GM19239 (cell line): ENCODE measurements at places on chromosomes 2 and 18.
A peak's percentile ranks its signal among the peaks of the same experiment; 100 is the strongest.

- no peak for DNase-seq
Observed at GRCh38 chr2:64587561-64587960, 63.4 kb downstream of the AFTPH start.

DNA sequence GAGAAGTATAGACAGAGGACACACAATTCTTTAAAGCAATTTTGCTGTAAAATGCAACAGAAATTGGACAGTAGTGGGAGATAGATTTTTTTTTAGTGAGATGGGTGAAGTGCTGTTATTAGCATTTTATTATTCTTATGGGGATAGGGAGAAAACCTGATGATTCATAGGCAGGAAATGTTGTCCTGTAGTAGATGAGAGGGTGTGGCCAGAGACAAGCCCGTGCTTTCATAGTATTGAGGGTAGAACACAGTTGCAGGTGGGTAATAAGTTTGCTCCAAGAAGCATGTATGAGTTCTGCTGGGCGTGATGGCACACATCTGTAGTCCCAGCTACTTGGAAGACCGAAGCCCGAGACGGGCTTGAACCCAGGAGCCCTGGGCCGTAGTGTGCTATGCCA lies 128.3 kb upstream of the ARHGAP28 start:
- no peak for DNase-seq

DNA sequence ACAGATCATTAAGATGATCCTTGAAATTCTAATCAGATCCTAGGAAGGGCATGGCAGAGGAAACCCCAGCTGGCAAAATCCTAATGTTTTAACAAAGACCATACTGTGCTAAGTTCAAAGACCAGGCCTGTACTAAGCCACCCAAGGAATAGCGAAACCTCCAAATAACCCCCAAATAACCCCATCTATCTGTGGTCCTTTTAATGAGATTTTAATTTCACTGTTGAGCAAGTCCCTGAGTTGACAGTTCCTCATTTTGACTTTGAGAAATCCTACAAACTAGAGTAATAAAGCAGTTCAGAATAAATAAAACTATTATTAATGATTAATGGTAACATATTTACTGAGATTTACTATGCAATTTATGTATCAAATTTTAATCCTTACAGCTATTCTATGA lies 259.8 kb downstream of the STK39 start:
- no peak for DNase-seq

- no peak for DNase-seq
Observed at GRCh38 chr18:11305507-11305906, 156.1 kb upstream of the PIEZO2 start.

DNA sequence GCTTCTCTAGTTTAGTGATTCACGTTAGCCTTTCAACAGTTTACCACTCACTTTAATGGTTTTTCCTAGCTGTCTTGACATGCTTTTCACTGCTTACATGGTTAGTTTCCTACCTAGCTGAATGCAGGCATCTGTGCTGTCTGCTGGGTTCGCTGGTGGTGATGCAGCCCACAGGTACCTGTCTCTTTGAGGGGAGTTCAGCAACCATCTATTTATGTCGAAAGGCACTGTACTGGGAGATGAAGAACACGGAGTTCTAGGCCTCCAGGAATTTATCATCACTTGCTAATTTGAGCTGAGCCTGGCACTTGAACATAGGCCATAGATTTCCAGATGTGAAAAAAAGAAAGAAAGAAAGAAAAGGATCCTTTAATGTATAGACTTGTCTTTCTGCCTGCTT lies 148.5 kb downstream of the NEDD4L start:
- no peak for DNase-seq

GRCh38 chr18:24181806-24182205 lies 42.9 kb downstream of the CABYR start:
- DNase-seq: no peak

GRCh38 chr2:53516650-53517049 lies 251.0 kb upstream of the CHAC2 start:
- DNase-seq: no peak

DNA sequence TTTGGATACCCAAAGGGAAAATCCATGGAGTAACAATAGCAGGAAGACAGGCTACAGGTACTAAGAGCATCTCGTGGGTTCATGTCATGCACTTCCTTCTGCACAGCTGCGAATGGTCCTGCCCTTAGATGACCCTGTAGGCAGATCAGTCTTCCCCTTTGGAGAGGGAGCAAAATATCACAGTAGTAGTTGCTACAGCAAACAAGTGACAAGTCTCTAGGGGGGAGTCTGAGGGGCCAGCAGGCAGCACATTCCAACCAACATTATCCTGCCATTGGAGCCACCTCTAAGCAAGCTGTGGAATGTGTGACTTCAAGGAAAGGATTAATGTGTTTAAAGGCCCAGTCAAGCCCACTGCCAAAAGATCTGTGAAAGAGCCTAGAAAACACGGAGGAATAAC lies 273.2 kb upstream of the PARD3B start:
- DNase-seq: no peak

DNA sequence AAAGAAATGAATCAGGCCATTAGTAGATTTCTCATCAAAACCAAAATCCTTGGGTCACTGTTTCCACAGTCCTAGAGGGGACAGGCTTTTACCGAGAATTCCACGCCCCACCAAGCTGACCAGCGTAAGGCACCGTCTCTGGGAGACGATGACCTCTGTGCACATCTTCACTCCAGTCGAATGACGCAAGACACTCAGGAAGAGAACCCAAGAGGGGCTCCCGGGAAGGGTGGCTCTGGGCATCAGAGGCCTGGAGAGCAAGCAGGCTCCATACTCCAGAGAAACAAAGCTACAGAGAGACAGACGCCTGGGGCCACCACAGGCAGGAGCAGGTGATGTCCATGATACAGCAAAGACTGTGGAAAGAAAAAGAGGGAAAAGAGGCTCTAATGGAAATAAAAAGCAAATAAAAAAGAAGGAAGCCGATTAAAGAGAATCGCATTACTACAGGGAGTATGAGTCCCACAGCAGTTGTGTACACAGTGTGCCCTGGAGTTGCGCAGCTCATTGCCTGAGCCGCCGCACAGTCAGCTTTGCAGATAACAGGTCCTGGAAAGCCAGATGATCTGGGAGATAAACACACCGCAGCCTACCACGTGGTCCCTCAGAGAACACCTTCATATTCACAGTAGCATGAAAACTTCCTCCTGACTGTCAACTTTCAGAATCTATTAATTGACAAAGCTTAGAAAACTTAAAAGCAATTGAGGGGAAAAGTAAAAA lies 572.7 kb upstream of the SALL3 start:
- no peak for DNase-seq

- peak; percentile 23 for DNase-seq
Observed at GRCh38 chr2:9207641-9208311, 1.2 kb downstream of the ASAP2 start.

GRCh38 chr2:23617811-23618215 lies 232.8 kb downstream of the KLHL29 start:
- no peak for DNase-seq

- DNase-seq: no peak
Observed at GRCh38 chr2:217979151-217979811, 23.5 kb downstream of the TNS1 start.

DNA sequence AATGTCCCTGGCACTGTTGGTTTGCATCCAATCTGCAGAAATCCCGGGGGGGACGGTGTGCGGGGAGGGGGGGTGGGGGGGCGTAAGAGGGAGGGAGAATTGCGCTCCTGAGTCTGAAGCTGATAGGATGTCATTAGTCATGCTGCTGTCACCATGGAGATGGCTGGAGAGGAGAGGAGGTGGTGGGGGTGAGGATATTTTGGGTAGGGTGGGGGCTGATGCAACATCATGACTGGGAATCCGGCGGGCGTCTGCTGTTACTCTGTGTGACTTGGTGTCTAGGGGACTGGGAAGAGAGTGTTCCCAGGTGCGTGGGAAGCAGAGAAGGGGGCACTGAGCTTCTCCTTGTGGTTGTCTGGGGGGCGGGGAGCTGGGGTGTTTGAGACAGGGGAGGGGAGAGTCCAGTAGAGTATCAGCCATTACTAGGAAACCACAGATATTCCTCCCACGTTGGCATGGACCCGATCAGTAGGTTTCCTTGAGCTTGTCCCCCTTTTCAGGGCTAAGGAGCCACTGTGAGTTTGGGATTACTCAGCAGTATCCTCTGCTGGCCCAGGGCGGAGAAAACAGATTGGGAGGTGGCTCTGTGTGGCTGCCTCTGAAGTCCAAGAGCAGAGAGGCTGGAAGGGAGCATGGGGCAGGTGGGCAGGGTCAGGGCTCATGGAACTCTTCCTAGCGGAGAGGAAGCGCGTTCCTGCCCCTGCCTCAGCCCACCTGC lies 18.9 kb downstream of the TET3 start:
- no peak for DNase-seq

- DNase-seq: no peak
Observed at GRCh38 chr18:40653682-40654081, 1301.4 kb upstream of the PIK3C3 start.

GRCh38 chr2:202822411-202822810 lies 49.2 kb downstream of the ICA1L start:
- DNase-seq: no peak

DNA sequence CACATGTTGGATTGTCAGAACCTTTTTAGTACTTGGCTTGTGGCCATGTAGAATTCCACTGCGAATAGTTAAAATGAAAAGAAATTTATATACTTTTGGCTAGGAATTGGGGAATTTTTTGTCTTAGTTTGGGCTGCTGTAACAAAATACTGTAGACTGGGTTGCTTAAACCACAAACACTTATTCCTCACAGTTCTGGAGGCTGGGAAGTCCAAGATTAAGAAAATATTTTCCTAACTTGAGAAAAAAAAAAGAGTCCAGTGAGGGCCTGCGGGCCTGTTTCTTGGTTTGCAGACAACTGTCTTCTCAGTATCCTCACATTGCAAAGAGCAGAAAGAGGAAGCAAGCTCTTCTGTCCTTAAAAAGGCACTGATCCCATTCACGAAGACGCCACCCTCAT lies 81.9 kb downstream of the CD226 start:
- DNase-seq: no peak

DNA sequence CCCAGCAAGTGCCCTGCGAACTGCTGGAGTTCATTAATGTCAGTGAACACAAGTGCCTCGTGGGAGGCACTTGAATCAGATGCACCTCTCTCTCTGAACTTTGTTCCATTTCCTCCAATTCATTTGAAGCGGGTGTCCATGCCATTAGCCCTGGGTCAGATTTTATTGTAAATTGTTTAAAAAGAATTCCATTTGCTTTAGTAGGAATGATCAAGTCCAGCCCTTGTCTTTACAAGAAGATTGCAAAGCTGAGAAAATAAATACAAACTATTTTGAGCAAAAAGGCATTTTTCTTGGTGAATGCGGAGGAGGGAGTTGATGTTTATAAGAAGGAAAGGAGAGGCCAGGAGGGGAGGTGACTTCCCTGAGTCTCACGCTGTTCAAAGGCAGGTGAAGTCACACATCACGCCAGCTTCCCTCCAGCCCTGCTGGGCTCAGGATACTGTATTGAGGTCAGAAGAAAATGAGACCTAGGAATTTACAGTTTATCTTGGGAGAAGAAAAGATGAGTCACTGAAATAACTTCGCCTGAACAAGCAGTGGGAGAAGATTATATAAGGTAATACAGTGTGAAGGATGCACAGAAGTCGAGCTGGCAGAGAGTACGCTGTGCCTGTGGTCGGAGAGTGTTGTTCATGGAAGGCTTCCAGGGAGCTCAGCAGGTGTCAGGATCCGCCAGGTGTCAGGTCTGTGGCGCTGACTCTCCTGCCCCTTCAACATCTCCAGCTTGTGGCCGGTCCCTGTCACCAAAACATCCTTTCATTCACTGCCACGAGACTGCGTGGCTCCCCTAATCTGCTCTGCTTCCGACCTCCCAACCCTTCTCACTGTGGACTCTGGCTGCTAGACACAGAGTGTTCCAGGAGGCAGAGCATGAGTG lies 36.5 kb downstream of the EFR3B start:
- DNase-seq: no peak

DNA sequence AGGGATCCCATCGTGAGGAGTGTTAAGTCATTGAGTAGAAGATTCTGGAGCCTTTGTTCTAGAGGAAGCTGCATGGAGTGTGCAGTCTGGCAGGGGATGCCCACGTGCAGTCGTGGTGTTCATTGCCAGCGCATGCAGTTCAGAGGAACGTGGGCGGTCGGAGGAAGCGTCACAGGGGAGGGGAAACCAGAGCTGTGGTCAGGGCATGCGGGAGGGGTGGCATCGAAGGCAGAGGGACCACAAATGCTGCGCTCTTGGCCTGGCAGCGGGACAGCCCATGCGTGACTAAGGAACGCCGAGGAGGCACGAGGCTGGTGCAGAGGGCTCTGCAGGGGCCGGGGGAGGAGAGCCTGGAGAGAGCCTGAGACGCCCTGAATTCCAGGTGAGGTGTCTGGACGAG lies 141.1 kb downstream of the KLHL29 start:
- DNase-seq: no peak

- no peak for DNase-seq
Observed at GRCh38 chr2:195094330-195094729, 562.7 kb upstream of the SLC39A10 start.

DNA sequence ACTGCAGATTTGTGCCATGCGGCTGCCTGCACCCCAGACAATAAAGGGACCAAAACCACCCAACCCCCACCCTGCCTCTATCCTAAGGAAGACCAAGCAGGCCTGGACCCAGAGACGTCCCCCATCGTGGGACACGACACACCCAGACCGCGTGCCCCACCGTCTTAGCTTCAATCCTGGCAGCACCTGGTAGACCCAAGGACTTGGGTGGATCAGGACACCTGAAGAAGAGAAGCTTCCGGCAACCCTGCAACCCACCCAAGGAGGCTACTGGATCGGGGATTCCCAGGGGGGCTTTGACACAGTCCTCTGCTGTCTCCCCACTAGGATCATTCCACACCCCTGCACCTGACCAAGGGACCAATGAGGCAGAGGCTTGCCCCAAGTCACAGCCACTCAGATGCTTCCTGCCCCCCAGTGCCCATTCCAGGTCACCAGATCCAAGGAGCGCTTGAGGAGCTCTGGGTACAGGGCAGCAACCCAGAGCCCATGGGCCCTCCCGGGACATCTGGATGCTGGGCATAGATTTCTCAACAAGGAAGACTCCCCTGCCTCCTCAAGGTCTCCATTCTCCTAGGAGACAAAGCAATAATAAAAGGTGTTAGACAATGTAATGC lies 3.6 kb downstream of the ALPI start:
- DNase-seq: no peak

DNA sequence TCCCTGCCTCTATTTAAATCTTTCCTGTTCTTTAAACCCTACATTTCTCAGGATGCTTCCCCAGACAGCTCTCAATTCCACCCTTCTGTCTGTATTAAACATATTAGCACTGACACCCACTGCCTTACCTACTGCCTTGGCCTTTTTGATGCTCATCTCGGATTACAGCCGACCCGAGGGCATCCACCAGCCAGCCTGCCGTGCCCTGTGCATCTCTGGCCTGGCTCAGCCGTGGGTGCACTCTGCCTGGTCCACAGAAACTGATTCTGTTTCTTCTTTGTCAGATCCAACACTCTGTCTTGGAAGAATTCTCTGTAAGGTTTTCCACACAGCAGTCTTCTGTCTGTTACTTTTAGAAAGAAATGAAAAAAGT lies 27.2 kb downstream of the TANC1 start:
- no peak for DNase-seq

- no peak for DNase-seq
Observed at GRCh38 chr2:211144974-211145665, 588.7 kb downstream of the CPS1 start.

DNA sequence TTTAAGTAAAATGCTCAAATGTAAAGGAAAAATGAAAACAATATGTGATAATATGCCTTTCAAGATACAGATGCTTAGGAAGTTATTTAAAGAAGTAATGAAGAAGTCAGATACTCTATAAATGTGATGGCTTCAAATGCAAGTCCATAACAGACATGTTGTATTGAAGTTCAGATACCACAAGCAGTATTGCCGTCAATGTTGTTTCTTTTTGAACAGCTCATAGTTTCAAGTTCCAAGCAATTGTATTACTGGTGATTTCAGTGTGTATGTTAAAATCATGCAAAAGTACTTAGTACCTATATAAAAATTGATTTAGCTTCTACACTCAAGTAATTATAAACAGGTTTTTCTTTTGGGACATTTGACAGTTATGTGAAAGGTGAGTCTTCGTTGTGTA lies 24.9 kb downstream of the KCMF1 start:
- DNase-seq: no peak
